ENCODE measurements at places on chromosomes 7 and 10. TPM values are rescaled to one million over a fixed set of nuclear protein-coding genes. Genes with fewer than 3 reads are reported as not detected.

Gene ALOX5
- not detected for total RNA-seq

Gene NCF1
- not detected for total RNA-seq

- DNase-seq = peak; percentile 95
Measured at GRCh38 chr10:127908106-127908958, 1.4 kb downstream of the PTPRE start.

DNA sequence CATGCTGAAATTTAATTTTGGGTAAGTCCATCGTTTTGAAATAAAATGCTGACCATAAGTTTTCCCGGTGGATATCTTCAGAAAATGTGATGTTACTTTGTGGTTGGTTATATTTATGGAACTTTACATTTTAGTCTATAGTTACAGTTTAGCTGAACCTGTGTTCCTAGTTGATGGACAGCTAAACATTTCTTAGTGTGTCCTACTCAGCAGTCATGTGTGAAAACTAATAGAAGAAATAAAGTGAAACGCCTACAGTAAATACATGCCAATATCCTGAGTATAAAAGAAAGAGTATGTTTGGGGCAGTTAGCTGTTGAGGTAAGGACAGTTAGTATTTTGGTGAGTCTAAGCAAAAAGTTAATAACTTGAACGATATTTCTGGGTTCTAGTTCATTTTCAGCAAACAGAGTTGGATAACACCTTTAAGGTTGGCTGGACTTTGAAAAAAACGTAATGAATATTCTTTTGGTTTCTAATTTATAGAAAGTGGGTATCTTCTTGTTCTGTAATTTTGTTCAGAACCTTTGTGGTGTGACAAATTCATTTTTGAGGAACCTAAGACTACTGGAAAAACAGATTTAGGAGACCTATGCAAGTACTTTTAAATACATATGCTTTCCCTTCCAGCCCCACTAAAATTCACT is 28.7 kb downstream of the LCOR start:
- DNase-seq = no peak

Gene FAM171A1
- total RNA-seq = 10.2 TPM

Gene DGKI
- 0.12 TPM for total RNA-seq

DNA sequence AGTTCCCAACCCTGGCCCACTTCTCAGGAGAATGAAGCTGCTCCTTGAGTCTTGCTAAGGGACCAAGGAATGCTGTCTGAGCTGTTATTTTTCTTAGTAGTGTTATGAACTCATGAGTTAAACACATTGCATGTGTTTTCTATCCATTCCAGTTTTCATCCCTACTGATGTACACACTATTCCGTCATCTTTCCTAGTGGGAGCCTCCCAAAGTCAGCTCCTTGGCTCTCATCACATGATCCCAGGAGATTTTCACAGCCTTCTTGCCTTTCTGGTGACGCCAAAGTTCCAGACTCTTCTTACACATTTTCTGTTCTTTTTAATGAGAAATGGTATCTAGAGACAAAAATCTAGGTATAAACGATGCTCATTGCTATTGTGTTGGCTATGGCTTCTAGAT is 8.4 kb upstream of the C10orf71 start:
- DNase-seq = no peak

- no peak for DNase-seq
Measured at GRCh38 chr10:110824660-110825059, 47.1 kb upstream of the PDCD4 start.

Gene SPDYE9
- total RNA-seq = not detected

DNA sequence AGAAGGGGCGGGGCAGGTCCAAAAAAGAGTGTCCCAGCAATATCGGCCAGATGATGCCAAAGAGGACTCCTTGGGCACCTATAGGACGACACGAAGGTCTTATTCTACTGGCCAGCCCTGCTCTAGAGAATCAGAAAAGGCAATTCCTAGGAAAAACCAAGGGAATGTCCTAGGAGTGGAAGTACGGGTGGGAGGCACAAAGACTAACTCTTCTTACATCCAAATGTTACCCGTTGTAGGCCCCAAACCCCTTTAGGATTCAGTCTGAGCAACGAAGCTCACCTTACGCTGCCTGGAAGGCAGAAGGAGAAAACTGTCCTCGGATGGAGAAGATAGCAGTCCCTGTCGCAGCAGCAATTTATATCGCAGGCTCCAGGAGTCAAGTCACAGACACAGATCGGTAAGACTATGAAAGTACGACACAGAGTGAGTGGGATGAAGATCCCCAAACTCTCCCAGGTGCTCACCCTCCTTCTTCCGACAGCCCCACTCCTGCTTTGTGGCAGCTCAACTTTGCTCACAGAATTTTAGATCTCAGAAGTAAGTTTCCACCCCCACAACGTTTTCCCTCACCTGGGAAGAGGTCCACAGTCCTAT is 558 bp downstream of the TCTN3 start:
- peak; percentile 1 for DNase-seq

Gene SPDYE16
- total RNA-seq = 0.22 TPM

- DNase-seq = no peak
Measured at GRCh38 chr10:67015225-67015624, 89.4 kb downstream of the LRRTM3 start.

Gene BRAF
- total RNA-seq = 10.3 TPM

GRCh38 chr10:29926693-29927048 is 132.7 kb downstream of the JCAD start:
- peak; percentile 34 for DNase-seq

DNA sequence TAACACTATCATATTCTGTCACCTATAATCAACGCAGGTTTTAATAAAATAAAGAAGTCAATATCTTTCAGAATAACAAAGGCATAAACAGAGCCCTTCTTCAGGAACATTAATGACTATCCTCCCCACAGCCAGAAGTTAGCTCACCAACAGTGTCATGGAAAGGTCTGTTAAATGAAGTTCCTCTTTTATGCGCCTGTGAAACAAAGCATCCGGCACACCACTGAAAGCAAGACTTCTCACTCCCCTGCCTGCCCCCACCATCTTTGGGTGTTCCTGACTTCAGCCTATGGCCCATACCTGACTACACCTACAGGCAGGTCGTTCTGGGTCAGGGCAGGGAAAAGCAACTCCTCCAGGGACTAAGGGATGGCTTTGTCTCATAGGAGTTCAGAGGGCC is 205.4 kb downstream of the FANK1 start:
- no peak for DNase-seq

Gene SPACDR
- not detected for total RNA-seq

Gene MRPS24
- total RNA-seq = 260 TPM

DNA sequence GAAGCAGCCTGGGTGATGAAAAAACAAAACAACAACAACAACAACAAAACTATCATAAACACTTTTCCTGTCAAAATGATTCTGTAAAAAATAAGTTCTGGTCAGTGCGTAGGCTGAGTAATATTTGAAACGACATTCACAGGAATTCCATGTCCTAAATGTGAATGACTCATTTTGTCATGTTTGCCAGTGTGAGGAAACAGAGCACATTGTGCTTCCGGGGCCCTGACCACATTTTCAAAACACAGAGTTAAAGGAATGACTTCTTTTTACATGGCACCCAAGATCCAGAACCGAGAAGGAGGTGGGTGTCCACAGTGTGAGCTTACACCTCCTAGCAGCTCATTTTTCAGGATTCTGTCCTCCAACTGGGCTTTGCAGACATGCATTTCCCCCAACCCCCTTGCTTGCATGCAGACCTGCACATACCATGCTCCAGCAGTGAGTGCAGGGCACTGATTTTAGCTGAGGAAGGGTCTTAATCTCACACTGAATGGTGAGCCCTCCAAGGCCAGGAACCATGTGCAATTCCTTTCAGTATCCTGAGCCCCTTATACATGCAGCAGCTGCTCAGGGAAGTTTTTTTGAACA is 3.0 kb downstream of the CLRN3 start:
- peak; percentile 63 for DNase-seq

Gene SND1
- total RNA-seq = 111 TPM

Gene AKR1D1
- total RNA-seq = not detected

DNA sequence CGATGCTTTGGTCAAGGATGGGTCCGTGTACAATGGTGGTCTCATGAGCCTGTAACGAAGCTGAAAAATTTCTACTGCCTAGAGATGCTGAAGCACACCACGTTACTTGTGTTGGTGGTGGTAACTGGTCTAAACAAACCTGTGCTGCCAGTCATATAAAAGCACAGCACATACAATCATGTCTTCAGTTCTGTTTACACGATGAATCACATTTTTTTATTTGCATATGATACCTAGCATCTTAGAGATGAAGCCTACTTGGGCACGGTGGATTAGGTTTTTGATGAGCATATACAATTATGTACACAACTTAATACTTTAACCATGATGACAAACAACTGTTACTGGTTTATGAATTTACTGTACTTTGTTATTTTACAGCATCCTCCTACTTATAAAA is 201.0 kb downstream of the ZMYND11 start:
- no peak for DNase-seq

DNA sequence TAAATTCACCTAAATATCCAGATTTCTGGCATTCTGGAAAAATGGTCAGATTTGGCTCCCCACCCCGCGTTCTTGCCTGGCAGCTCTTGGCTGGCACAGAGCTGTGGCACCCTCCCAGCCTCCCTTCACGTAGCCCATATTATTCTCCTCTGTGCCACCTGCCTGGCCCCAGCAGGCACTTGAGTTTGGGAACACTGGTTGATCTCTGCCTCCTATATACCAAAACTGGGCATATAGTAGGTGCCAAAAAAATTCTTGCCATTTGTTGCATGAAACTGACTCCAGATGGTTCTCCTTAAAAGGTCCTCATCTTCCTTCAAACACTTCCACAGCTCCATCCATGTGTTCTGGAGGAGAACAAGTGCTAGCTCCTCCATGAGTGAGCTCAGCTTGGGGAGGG is 167.0 kb downstream of the RPS24 start:
- DNase-seq = no peak

GRCh38 chr7:25091779-25092178 is 33.3 kb downstream of the CYCS start:
- no peak for DNase-seq

DNA sequence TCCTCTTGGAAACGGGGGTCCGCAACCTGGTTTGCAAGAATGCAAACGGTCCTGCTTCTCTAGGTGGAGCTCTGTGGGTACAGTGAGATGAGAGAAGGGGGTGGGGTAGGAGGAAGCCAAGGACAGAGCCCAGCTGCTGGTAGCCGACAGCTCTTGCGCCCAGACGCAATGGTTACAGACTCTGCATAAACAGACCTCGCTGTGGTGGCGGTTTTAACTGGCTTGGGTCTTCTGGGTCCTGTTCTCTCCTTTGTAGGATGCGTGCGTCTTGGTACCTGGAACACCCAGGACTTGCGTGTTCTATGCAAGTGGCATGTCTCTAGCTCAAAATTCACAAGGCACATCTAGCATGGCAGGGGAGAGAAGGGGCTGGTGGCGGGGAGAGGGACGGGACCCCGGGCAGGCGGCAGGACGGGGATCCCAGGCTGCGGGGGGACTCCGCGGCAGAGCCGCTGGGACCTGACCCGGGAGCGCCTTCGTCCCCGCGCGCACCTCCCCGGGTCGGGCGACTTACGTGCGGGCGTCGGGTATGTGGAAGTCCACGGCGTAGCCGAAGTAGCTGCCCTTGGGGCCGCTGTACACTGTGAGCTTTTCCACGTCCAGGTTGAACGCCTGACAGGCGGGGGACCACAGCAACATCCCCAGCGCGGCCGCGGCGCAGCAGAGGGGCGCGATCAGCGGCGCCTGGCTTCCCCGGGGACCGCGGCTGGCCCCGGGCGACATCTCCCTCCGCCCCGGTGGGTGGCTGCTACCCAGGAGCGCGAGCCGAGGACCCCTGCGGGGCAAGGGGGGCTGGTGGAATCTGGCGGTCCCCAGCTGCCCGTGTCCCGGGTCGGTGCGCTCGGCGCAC is 448 bp downstream of the ITGA8 start:
- DNase-seq = no peak

- peak; percentile 52 for DNase-seq
Measured at GRCh38 chr10:63819753-63820329, 298.6 kb downstream of the REEP3 start.

DNA sequence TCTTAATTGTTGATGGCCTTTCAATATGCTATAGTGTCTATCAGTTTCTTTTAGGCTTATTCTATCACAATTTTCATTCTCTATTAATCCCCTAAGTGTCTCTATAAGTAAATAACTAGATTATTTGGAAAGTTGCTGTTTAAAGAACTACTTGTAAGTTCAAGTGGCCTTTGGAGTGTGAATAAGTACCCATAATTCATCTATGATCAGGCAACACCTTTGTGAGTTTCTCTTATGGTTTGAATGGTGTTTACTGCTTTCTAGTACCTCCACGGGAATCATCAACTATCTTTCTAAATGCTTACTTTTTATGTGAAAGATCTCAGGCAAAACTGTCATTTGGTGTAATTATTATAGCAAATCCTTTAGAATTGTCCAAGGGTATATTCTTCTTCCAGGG is 166.7 kb downstream of the POU6F2 start:
- DNase-seq = no peak

DNA sequence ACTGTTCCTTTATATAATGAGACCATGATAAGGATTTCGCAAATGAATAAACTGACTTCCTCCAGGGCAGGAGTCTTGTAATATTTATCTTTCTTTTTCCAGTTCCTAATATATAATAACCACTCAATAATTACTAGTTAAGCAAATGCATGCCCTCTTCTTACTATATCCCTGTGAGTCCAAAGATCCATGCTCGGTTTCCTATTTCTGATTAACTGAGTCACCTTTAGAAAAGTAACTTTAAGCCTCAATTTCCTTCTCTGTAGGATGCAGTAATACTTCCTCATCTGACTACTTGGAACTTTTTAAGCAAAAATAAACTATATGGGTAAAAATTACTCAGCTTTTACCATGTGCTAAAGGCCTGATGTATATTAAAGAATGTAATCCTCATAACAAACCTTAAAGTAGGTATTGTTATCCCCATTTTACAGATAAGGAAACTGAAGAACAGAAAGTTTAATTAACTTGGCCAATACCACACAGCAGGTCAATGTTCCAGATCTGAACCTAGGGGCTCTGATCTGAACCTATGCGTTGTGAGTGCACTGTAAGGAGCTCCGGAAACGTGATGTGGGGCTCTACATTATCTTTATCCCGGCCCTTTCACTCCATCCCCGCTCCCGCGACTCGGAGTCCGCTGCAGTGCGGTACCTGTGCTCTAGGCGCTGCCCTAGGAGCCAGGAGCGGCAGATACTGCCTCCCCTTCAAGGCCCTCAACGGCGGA is 458 bp downstream of the COX15 start:
- no peak for DNase-seq

DNA sequence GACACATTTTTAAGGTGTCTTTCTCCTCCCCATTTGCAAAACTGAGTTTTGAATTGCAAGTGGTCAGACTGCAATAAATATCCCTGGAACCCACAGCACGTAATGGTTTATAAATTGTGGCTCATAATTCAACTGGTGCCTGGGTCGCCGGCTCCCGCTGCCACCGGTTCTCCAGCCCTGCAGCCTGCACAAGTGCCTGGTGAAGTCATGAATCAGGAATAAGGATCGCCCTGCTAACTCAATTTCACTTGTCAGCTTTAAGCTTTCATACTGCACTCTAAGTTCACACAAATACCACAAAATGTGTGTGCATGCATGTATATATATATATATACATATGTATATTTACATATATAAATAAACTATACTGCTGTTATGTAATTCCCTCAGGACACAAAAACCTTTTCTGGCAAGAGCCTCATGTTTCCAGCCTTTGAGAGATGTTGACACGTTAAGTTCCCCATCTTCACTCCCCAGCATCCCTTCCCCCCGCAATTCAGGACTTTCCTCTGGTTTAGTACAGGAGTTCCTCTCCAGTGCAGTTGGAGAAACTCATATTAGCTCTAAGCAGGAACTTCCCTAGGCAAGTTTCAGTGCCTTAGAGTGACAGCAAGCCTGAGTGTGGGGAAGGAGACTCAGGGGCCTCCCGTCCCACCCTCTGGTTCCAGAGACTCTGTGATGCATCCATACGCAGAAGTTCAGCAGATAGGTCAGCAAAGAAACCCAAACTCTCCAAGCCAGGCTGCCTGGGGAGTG is 129.2 kb upstream of the UNC5B start:
- DNase-seq = no peak
